AG04450 (cell line): ENCODE measurements at places on chromosomes 3 and 15.

- DNase-seq: no peak
Measured at GRCh38 chr3:21745966-21746365, 5.0 kb downstream of the ZNF385D start.

GRCh38 chr3:120302361-120302760, 17.3 kb upstream of the GPR156 start:
- no peak for DNase-seq

DNA sequence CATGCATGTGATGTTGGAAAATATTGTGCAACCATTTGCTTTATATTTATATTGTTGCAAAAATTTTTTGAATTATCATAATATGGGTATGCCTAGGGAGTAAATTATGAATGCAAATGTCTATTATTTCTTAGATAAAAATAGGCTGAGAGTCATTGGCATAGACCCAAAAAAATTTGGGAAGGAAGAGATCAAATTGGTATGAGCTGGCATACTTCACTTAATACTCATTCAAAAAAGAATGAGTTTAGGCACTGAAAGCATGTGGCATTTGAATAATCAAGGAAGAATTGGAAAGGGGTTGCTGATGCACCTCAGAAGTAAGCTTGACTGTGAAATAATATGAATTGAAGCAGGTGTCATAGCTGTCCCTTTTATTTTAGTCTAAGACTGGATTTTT, 764.0 kb upstream of the DPPA4 start:
- no peak for DNase-seq

DNA sequence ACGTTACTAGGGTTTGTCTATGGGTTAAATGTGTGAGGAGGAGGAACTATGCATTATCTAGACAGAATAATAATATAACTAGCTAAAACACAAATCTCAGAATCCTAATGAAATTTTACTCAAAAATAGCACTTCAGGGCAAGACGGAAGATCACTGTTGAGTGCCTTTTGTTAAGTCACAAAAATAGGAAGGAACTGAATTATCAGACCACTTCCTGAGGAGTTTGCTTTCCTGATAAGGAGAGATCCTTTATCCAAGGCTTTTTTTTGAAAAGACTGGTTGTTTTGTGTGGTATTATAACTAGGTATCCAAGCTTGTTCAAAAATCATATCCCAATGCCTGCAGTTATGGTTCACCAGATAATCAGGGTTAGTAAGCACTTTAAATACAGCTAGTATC, 34.6 kb downstream of the NR2E3 start:
- no peak for DNase-seq

GRCh38 chr3:55201779-55202178, 273.9 kb upstream of the LRTM1 start:
- DNase-seq: no peak

DNA sequence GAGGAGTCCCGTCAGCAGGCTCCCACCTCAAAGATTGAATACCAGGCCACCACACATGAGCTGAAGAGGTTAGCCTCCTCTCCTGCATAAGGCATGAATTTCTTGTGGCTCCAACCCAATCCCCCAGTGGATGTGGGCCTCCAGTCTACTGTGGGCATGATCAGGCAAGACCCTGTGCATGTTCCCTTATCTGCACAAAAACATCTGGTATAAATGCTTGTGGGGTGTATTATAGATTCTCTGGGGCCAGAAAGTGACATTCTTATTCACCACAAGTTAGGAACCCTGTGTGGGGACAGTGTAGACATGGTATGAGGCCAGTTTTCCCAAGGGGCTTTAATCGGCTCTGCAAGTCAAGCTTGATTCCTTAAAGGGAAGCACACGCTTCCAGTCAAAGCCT, 18.2 kb upstream of the UBP1 start:
- no peak for DNase-seq

DNA sequence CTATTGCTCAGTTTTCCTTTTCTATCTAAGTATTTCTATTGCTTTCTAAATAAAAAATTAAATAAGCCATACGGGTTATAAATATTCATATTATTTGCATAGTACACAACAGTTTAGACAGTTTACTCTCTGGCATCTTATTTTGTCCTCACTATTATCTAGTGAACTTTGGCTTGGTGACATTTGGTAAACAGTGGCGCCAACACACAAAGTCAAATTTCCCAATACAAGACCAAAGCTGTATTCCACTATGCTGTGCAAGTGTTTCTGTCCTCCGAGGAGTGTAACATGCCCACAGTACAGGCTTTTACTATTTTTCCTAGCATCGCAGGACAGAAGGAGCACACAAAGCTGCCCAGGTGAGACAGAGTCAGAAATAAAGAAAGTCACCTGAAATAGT, 61.7 kb upstream of the TP63 start:
- no peak for DNase-seq

DNA sequence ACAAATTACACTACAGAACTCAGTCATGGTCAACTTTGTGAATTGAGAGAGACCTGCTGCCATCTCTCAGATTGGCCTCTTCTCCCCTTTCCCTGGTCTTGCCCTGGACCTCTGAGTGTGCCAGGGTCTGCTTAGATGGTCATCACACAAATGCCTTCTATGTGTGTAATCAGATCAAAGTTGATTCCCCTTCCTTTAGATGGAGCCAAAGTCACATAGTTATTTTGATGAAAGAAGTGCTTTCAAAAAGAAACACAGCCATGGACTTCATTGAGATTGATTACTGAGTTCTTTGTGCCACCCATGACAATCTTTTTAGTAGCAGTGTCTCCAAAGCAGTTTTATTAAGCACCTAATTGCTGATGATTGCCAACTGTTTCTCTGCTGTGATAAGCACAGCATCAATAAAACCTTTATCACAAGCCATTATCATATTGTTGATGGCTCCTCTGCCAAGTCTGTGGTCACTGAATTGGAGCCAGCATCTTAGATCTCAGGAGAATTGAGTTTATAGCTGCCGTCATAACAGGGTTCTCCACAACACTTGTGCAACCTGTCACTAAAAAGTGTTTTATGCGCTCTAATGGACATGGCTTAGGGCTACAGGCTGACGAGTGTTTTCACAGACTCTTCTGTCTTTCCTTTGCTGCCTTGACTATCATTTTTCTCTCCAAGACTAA, 149.7 kb upstream of the NUDT16 start:
- DNase-seq: no peak

- DNase-seq: no peak
Measured at GRCh38 chr3:89867286-89867685, 759.9 kb downstream of the EPHA3 start.

GRCh38 chr3:49661281-49661680, 12.9 kb upstream of the APEH start:
- no peak for DNase-seq

DNA sequence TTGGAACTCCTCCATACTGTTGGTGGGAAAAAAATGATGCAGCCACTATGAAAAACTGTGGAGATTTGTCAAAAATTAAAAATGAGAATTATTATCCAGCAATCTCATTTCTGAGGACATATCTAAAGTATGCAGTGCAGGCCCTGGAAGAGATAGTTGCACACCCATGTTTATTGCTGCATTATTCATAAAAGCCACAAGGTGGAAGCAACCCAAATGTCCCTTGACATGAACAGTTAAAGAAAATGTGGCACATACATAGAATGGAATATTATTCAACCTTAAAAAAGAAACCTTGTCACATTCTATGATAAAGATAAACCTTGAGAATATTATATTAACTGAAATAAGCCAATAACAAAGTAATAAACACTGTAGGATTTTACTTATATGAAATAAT, 80.9 kb upstream of the ARHGEF26 start:
- DNase-seq: no peak

GRCh38 chr15:98124581-98124980, 164.1 kb downstream of the ARRDC4 start:
- DNase-seq: no peak

DNA sequence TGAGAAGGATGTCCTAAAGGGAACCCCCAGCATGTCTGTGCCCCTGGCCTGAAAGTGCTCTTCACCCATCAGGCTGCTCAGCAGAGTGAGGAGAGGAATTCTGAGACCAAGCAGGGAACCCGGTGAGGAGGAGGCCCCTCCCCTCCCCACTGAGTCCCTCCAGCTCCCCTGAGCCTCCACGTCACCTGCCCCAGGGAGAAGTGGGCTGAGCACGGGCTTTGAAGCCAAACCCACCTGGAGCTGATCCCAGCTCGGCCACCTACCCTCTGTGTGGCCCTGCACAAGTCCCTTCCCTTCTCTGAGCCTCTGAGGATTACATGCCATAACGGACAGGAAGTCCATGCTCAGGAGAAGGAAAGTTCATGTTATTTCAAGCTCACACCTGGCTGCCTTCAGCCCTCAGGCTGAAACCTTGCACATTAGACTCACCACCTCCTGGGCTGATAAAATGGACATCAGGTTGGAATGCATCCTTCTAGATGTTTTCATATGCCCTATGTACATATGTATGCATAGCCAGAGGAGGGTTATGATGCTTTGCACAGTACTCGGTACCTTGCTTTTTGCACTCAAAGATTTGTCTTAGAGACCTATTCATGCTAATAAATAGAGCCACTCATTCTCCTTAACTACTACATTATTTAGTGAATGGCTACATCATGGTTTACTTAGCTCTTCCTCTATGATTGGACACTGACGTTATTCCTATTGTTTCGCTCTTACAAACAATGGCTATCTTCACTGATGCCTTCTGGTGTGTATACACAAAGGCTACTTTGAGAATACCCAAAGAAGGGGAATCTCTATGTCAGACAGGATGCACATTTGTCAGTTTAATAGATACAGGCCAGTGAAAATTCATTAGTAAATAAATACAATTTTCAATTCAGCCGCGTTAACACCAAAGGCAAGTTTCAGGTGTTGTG, 31.6 kb upstream of the GATA2 start:
- no peak for DNase-seq

DNA sequence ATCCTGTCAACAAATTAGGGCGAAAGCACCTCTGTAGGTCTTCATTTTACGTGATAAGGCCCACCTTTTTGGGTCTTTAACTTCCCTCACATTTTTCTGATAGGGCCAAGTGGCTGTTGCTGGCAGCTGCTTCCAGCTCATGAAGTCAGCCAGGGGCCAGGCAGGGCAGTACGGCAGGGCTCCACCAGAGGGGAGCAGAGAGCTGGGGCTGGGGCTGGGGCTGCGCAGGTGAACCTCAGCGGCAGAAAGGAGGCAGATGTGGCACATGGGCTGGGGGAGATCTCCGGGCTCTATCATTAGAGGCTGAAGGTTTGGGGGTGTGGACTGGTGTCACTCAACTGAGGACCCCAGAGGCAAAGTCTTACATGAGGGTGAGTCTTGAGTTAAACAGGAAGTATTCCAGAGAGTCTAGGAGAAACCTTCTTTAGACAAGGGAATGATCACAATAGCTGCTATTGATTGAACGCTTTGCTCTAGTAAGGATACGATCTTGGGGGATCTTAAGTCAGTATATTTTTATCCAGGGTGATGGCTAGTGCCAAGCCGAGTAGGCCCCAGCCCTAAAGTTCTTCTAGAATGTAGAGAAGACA, 62.8 kb upstream of the MEX3B start:
- no peak for DNase-seq

GRCh38 chr3:82654708-82655107, 893.3 kb upstream of the GBE1 start:
- DNase-seq: no peak

GRCh38 chr3:85912980-85913379, 954.2 kb downstream of the CADM2 start:
- DNase-seq: no peak

DNA sequence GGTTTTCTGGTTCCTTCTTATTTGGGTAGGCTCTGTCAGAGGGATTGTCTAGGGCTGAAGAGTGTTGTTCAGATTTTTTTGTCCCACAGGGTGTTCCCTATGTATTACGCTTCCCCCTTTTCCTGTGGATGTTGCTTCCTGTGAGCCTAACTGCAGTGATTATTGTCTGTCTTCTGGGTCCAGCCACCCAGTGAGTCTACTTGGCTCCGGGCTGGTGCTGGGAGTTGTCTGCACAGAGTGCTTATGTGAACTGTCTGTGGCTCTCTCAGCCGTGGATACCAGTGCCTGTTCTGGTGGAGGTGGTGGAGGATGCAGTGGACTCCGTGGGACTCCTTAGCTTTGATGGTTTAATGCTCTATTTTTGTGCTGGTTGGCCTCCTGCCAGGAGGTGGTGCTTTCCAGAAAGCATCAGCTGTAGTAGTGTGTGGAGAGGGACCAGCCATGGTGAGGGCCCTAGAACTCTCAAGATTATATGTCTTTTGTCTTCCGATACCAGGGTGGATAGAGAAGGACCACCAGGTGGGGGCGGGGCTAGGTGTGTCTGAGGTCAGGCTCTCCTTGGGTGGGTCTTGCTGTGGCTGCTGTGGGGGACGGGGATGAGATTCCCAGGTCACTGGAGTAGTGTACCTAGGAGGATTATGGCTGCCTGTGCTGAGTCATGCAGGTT, 53.8 kb downstream of the CCDC66 start:
- no peak for DNase-seq

DNA sequence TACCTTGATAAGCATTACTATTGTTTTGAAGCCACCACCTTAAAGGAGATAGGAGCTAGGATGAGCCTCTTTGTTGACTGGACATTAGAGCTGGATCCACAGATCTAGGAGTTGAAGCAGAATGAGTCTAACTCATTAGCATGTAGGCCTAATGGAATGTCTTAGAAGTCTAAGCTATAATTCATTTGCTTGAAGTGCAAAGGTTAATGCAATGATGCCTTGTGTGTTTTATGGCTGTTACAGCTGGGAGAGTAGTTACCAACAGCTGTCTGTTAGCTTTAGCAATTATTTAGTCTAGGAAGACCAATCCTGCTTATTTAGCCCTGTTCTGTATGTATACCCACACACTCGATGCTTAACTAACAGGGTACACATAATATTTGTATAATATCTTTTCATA, 419.3 kb downstream of the TUSC7 start:
- no peak for DNase-seq

DNA sequence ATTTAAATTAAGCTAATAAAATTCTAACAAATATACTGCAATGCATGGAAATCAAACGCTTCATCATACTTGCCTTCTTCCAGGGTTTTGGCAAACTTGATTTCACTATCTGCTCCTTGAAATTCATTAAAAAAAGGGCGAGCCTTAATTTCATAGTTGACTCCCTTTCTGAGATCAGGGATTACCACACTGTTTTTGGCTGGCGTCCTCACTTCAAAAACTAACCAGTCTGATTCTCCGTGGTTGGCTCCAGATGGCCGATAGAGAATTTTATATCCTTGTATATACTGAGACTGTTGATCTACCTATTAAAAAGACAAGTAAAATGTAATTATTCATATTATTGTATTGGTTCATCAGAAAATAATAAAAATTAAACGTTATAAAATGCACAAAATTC, 1106.8 kb downstream of the ROBO1 start:
- DNase-seq: no peak

DNA sequence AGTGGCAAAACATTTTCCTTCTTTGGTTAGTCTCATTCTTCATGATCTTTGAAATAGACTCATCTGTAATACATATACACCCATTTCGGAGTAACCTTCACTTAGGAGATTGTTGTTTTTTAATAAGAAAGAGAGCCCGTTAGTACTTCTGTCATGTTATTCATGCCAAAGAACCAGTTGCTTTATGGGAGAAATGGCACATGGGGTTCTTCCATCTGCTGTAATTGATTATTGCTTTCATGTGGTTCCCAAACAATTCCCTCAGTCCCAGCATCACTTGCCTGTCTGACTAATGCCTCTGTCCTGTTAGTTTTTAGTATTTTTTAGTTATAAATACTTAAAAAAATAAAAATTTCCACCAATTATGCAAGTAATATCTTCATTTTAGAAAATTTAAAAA, 33.8 kb upstream of the FAH start:
- DNase-seq: no peak

GRCh38 chr15:63602595-63602994, 5.4 kb downstream of the FBXL22 start:
- no peak for DNase-seq

GRCh38 chr3:17771177-17772017, 29.0 kb upstream of the TBC1D5 start:
- no peak for DNase-seq

- no peak for DNase-seq
Measured at GRCh38 chr3:18062657-18063025, 320.2 kb upstream of the TBC1D5 start.
